ENCODE measurements at places on chromosomes 6 and 20.

DNA sequence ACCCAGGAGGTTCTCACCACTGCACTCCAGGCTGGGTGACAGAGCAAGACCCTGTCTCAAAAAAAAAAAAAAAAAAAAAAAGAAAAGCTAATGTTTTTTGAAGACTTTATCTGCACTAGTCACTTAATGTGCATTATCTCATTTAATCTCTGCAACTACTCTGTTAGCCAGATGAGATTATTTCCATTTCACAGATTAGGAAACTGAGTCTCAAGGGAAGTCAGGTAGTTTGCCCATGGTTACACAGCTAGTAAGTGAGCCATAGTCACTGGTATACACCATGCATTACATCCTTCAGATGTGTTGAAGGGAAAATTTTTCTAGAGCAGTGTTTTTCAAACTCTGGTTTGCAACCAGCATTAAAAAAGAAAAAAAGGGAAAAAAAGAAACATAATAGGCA is 7.2 kb upstream of the SRF start:
- no peak for DNase-seq

GRCh38 chr6:7672066-7673062 is 53.5 kb upstream of the BMP6 start:
- no peak for DNase-seq

DNA sequence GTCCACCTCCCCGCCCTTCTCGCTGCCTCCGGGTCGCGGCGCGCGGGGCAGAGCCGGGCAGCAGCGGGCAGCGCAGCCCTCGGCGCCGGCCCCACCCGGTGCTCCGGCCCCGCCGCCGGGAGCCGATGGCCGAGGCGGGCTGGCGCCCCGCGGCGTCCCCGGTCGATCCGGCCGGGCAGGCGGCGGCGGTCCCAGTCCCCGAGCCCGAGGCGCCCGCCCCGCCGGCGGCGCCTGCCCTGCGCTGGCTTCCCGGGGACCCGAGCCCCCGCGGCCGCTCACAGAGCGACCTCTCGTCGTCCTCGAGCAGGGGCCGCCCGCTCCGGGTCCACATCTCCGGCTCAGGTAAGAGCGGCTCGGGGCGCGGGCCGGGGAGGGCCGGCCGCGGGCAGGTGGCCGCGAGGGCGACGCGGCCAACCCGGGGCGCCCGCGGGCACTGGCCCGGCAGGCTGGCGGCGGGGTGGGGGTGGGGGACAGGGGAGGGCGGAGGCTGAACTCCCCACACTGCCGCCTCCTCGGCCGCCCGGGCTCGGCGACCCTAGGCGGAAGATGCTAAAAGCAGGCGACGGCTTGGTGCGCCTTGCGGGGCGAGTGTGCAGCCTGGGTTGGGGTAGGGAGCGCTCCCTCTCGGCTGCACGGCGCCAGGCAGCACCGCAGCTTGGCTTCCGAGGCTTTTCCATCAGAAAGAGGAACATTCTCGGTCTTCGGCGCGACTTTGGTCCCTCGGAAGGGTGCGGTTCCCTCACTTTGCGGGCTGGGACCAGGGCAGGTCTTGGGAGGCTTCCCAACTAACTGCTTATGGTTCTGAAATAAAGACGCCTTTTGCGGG is 25.6 kb upstream of the FUCA2 start:
- DNase-seq: peak; percentile 87

DNA sequence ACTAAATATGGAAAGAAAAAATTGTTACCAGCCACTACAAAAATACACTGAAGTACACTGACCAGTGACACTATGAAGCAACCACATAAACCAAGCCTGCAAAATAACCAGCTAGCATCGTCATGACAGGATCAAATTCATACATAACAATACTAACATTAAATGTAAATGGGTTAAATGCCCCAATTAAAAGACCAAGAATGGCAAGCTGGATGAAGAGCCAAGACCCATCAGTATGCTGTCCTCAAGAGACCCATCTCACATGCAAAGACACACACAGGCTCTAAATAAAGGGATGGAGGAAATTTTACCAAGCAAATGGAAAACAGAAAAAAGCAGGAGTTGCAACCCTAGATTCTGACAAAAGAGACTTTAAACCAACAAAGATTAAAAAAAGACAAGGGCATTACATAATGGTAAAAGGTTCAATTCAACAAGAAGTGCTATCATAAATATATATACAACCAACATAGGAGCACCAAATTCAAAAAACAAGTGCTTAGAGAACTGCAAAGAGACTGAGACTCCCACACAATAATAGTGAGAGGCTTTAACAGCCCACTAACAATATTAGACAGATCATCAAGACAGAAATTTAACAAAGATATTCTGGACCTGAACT is 104.8 kb downstream of the HACE1 start:
- DNase-seq: peak; percentile 63

DNA sequence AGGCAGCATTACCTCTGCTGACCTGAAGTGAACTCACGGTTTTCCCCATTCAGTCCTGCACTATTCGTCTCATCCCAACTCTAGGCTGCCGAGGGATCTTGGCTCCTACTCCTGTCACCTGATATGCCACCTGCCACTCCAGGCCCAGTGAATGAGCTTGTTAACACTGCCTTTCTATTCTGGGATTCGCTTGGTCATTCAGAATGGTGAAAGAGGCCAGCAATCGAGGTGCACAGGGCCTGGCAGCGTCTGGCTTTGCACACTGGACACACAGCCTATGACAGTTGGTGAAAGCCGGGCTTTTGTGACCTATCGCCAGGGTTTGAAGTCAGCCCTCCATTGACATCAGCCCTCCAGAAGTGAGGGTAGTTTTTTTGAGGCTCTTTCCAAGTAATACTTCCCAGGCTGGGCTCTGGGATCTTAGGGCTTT is 59.3 kb upstream of the MYL9 start:
- DNase-seq: no peak

- DNase-seq: no peak
Observed at GRCh38 chr6:74936886-74937285, 269.0 kb downstream of the COL12A1 start.

DNA sequence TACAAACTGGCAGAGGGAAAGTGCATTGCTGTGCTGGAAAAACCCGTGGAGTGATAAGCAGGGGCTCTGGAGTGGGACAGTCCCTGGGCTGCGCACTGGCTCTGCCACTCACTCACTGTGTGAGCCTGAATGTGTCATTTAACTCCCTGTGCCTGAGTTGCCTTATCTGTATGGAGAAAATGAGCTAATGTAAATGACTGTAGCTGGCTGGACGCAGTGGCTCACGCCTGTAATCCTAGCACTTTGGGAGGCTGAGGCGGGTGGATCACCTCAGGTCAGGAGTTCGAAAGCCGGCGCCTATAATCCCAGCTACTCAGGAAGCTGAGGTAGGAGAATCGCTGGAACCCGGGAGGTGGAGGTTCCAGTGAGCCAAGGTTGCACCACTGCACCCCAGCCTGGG is 18.4 kb upstream of the RPN2 start:
- no peak for DNase-seq

DNA sequence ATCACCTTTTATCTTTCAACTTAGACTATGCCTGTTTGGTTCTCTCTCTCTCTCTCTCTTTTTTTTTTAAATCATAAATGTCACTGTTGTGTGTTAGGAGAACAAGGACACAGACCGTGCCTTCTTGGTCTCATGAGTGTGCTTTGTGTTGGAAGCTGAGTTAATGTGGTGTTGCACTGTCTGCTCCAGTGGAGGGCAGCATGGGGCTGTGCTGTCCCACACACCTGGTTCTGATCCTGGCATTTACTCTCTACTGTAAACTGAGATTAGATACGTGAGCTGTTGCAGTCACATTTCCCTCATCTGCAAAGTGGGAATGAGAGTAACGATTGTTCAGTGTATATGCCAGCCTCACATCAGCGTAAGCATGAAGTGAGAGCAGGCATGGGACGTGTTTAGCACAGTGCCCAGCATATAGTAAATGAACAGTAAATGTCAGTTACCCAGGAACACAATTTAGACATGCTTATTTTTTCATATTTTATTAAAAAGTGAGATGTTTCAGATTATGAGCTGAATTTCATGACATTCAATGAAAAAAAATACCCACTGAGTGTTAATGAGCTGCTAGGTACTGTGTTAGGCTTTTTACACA is 161.1 kb downstream of the FARS2 start:
- no peak for DNase-seq

DNA sequence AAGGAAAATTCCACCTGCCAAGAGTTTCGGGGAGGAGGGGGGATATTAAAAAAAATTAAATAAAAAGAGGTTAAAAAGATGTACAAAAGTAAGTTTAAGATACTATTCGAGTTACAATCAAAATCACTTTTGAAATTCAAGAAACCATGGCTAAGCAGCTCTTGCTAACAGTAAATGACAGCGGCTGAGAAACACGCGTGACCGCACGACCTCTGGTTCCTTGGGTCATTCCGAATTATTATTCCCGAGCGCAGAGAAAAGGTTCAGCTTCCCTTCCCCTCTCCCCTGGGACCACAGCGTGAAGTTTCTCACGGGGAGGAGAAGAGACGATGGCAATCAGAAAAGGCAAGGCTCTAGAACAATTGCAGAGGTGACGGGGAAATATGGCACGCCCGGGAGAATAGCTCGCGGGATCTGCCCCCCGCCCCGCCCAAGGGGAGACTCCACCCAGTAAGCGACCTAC is 496 bp downstream of the TMEM242 start:
- peak; percentile 91 for DNase-seq

DNA sequence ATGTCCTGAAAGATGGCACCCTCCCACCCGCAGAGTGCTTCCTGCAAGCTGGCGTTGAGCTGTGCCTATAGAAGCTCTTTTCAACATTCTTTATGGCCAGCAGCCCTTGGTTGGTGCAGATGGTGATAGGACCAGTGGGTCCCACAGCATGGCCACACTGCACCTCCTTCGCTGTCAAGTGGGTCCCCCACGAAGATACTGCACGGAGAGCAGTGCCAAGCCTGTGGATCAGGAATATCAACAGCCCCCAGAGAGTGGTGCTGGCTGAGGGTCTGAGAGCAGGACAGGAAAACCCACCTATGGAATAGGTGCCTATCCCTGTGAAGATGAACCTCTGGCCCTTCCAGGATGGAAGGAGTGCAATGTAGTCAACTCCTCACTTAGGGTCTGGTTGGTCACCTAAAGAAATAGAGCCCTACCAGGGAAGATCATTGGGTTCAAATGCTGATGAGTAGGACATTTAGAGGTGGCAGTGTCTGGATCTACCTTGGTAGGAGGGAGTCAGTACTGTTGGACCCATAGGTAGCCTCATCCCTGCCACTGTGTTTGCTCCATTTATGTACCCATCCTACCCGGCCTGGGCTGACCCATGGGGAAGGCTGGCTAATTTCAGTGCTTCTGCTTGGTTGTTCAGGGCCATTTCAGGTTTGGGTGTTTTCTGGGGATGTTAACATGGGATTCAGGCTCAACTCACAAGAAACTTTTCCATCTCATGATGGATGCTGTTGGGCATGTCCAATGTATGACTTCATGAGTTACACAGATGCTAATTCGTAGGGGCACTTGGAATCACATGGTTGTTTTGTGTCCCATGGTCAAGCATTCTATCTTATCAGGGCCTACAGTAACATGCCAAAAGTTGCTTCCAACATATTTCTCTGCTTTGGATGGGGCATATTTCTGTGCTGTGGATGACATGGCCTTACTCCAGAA is 33.4 kb upstream of the MICB start:
- DNase-seq: no peak

GRCh38 chr6:31005249-31006020 is 4.8 kb upstream of the MUC22 start:
- no peak for DNase-seq

DNA sequence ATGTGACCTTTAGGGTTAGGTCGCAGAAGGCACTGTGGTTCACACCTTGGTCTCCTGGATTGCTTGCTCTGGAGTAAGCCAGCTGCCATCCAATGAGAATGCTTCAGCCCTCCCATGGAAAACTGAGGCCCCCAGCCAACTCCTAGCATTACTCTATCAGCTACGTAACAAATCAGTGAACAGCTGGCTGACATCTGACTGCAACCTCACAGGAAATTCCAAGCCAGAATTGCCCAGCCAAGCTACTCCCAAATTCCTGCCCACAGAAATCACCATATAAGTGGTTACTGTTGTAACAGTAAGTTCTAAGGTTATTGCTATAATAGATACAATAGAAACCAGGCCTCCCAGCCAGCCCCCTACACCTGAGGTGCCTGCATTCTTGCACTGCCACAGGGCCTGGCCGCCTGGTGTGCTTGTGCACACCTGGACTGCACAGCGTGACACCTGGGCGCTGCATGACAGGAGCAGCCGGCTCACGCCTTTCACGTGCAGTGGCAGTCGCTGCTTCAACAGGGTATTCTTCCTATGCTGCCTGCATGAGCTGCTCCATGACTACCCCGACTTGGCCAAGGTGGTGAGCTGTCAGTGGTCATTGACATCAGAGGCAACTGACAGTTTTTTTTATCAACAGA is 429.7 kb upstream of the RUNX2 start:
- no peak for DNase-seq

DNA sequence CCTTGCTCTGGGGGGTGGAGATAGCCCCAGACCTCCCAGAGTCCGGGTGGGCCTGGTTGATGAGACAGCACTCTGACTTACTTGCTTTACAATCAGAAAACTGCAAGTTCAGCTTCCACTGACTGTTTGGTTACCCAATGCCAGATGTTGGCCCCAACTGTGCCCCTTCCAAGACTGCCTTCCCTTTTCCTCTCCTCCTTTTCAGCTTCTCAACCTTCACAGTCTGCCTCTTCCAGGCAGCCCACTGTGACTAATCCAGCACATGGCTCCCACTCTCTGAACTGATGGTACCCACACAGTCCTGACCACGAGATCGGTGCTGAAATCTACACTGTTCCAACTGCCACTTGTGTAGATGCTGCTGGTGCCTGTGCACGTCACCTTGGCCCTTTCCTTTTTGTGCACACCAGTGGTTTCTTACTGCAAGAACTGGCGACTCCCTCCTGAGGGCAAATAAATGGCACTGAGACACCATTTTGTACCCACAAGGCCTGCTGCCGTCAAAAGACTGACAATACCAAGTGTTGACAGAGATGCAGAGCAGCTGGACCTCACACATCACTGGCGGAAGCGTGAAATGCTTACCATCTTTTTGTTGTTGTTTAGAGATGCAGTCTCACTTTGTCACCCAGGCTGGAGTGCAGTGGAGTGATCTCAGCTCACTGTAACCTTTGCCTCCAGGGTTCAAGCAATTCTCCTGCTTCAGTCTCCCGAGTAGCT is 1.8 kb upstream of the ARFGAP1 start:
- DNase-seq: no peak

- no peak for DNase-seq
Observed at GRCh38 chr6:1406306-1407072, 17.1 kb downstream of the FOXF2 start.

DNA sequence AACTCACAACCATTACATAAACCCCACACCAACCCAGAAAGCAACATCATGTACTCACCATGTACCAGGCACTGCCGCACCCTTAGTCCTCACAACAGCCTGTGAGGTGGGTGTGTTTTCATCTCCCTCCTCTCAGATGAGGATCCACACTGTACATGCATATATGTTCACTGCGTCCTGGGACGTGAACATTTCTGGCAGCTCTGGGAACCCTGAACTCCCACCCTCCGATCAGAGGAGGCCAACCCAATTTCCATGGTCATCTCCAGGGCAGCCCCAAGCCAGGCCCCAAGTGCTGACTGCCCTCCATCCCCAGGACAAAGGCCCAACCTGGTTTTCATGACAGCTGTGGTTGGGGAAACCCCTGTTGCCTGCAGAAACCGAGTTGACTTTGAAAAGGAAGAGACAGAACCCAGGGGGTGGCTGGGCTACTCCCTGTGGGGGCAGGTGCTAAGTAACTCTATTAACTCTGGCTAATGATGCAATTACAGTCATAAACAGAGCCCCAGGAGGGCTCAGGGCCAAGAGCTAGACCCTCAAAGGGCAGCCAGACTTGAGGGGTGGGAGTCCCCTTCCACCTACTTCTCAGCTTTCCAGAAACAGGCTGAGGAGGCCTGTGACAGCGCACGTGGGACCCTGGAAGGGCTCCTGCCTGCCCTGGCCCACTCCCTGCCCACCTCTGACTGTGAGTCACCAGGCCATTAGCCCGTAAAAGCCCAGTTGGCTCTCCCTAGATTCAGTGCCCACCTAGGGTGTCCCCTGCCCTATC is 2.6 kb downstream of the TFEB start:
- DNase-seq: peak; percentile 77

All from common myeloid progenitor, CD34-positive (primary cell).